ENCODE measurements at places on chromosomes 6 and 20.

DNA sequence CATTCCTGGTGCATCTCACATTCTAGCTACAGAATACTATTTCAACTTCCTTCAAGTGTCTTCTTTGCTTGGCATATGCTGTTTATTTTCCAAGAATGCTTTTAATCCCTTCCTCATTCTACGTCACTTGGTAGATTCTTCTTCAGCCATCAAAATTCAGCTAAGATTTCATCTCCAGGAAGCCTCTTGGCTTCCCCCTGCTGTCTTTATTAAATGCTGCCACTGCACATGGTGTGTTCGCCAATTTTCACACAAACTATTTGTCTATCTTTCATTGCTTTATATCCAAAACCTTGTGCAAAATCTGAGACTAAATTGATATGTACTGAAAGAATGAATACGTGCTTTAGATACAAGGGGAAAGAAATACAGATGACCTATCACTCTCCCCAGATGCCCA, 253.0 kb downstream of the RFPL4B start:
- no peaks in the 10 kb centered on the region for H3K27me3 ChIP-seq
- H3K27ac ChIP-seq: no peak overlapping the region
- H3K36me3 ChIP-seq: no peaks in the 10 kb centered on the region

DNA sequence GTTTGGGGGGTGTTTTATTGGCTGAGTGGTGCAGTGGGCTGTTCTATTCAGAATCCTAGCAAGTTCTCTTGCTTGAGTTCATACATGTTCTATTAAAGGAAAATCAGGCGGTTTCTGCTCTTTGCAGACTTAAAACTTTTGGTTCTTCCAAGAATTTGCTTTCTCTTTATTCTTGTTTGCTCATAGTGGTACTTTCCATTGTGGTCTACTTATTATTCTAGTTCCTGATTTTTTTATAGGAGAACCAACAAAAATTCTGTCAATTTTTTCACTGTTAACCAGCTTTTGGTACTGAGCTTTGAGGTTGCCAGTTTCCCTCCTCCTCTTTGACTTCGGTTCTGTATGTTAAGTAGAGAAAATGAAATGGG, 6.7 kb downstream of the AFDN start:
- H3K4me3 ChIP-seq: no peak overlapping the region
- DNase-seq: no peak
- H3K36me3 ChIP-seq: no peaks in the 10 kb centered on the region
- H3K27me3 ChIP-seq: no peaks in the 10 kb centered on the region

GRCh38 chr6:131175564-131175963, 40.3 kb downstream of the AKAP7 start:
- H3K4me1 ChIP-seq: no peaks in the 10 kb centered on the region
- no peaks in the 10 kb centered on the region for H3K36me3 ChIP-seq
- H3K27me3 ChIP-seq: no peaks in the 10 kb centered on the region
- DNase-seq: no peak
- H3K27ac ChIP-seq: no peak overlapping the region

DNA sequence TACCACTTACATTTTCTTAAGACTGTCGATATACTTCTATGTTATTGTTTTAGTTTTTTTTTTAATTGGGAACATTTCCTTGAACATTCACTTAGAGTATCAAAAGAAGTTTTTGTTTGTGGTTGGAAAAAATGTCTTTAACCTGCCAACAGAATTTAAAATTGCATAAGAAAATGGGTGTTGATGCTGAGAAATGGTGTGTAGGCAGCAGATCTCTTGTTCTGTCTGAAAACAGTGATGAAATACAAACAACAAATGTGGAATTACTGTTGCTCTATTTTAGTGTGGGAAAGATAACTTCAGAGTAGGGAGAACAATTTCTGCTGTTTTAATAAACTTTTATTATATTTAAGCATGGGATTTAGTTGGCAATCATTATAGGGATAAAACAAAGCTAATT, 293.5 kb downstream of the CDKAL1 start:
- no peaks in the 10 kb centered on the region for H3K27me3 ChIP-seq
- no peak for DNase-seq
- no peaks in the 10 kb centered on the region for H3K36me3 ChIP-seq
- H3K4me1 ChIP-seq: no peaks in the 10 kb centered on the region
- no peak overlapping the region for H3K4me3 ChIP-seq

- H3K36me3 ChIP-seq: no peaks in the 10 kb centered on the region
- H3K27ac ChIP-seq: no peak overlapping the region
- no peaks in the 10 kb centered on the region for H3K27me3 ChIP-seq
- H3K4me1 ChIP-seq: no peaks in the 10 kb centered on the region
- H3K4me3 ChIP-seq: no peak overlapping the region
Measured at GRCh38 chr20:62420846-62421715, 6.3 kb downstream of the RBBP8NL start.

GRCh38 chr6:133254552-133255228, 13.5 kb downstream of the EYA4 start:
- H3K27ac ChIP-seq: no peak overlapping the region
- no peak for DNase-seq
- H3K27me3 ChIP-seq: no peaks in the 10 kb centered on the region
- H3K4me1 ChIP-seq: no peaks in the 10 kb centered on the region
- H3K4me3 ChIP-seq: no peak overlapping the region

GRCh38 chr6:14366872-14367271, 249.3 kb downstream of the CD83 start:
- no peak overlapping the region for H3K4me3 ChIP-seq
- H3K27ac ChIP-seq: no peak overlapping the region
- H3K27me3 ChIP-seq: no peaks in the 10 kb centered on the region

- H3K4me3 ChIP-seq: no peak overlapping the region
- DNase-seq: no peak
- no peaks in the 10 kb centered on the region for H3K27me3 ChIP-seq
- H3K4me1 ChIP-seq: no peaks in the 10 kb centered on the region
- H3K27ac ChIP-seq: no peak overlapping the region
- no peaks in the 10 kb centered on the region for H3K36me3 ChIP-seq
Measured at GRCh38 chr20:15818651-15819071, 754.6 kb downstream of the KIF16B start.

DNA sequence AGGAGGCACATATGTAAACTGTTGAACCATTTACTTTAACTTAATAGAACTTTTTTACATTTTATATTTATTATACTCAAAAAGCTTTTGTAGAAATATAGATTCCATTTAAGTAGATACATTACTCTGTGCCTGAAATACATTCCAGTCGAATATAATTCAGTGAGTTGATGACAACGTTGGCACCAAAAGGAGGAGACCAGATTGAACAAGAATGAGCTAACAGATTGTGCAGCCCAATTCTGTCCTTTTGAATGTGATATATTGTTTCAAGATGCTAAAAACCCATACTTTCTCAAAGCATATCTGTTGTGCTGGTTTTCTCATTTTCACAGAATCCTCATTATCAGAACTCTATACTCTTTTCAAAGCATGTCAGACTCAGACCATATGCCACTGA, 147.4 kb upstream of the SIM1 start:
- DNase-seq: peak; percentile 85
- no peaks in the 10 kb centered on the region for H3K4me1 ChIP-seq
- H3K36me3 ChIP-seq: no peaks in the 10 kb centered on the region
- H3K4me3 ChIP-seq: no peak overlapping the region
- H3K27me3 ChIP-seq: no peaks in the 10 kb centered on the region

- no peaks in the 10 kb centered on the region for H3K27me3 ChIP-seq
- H3K4me3 ChIP-seq: no peak overlapping the region
- H3K4me1 ChIP-seq: peaks cover 5% of the 10 kb centered on the region
- H3K36me3 ChIP-seq: peaks cover 2% of the 10 kb centered on the region
- no peak overlapping the region for H3K27ac ChIP-seq
- peak; percentile 79 for DNase-seq
Measured at GRCh38 chr6:16717275-16717942, 43.9 kb downstream of the ATXN1 start.

DNA sequence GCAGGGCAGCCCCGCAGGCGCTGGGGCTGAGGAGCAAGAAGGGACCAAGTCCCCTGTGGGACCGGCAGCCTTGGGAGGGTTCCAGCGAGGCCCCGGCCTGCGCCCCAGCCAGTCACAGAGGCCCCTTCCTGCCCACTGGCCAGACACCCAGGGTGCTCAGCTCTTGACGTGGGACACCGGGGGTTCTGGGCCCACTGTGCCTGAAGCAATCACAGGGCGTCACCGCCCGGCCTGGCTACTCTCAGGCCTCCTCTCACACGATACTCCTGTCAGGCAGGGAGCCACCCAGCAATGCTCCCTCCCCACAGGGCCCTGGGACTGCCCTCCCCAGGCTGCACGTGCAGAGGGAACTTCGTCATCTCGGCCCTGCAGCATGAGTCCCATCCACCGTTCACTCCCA, 14.5 kb downstream of the TAF4 start:
- H3K27me3 ChIP-seq: no peaks in the 10 kb centered on the region
- no peak overlapping the region for H3K27ac ChIP-seq
- no peak overlapping the region for H3K4me3 ChIP-seq
- peaks cover 44% of the 10 kb centered on the region for H3K4me1 ChIP-seq
- no peak for DNase-seq

DNA sequence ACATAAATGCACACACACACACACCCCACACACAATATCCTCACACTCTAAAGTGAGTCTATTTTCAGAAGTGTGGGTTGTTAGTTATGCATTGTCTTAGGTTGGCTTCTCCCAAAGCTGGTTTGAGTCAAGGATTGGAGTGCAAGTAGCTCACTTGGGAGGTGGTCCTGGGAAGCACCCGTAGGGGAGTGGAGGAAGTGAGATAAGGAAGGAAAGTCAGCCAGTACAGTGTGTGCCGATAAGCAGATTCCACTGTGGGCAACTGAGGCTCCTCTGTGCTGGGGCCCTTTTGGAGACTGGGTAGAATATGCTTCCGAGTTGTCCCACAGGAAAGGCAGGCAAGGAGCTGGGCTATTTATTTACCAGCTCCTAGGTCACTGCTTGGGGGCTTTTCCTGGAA, 67.2 kb downstream of the PLCB4 start:
- DNase-seq: no peak
- no peaks in the 10 kb centered on the region for H3K27me3 ChIP-seq
- no peak overlapping the region for H3K4me3 ChIP-seq

DNA sequence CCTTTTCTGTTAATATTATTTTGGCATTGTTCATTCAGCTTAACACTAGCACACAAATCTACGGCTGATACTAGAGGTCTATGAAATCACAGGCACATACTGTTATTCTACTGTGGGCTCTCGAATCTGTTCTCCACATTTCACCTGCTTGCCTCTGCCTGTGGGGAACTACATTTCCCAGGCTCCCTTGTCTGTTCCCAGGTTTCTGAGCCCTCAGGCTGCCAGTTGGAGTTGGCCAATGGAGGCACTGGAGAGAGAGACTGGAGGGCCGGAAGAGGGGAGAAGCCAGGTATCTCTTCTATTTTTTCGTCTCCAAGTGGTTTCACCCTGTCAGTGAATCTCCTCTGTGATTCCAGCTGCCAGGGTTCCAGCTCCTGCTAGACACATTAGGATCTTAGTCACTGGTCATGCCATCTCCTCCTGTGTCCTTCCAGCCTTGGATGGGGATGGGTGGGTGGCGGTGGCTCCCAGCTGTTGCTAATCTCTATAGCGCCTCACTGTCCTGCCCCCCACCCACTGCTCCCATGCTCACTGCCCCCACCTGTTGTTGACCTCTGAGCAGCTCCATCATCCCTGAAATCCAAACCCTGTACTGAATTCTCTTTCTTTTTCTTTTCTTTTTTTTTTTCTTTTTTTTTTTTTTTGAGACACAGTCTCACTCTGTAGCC, 188.2 kb downstream of the LRFN2 start:
- H3K4me3 ChIP-seq: no peak overlapping the region
- H3K4me1 ChIP-seq: no peaks in the 10 kb centered on the region
- DNase-seq: no peak
- no peak overlapping the region for H3K27ac ChIP-seq
- H3K27me3 ChIP-seq: no peaks in the 10 kb centered on the region
- H3K36me3 ChIP-seq: no peaks in the 10 kb centered on the region

- no peaks in the 10 kb centered on the region for H3K27me3 ChIP-seq
- H3K4me3 ChIP-seq: no peak overlapping the region
- peaks cover under 1% of the 10 kb centered on the region for H3K36me3 ChIP-seq
- H3K4me1 ChIP-seq: peaks cover 74% of the 10 kb centered on the region
- H3K27ac ChIP-seq: peak overlapping the region; percentile 87
Measured at GRCh38 chr6:43123461-43124314, 47.4 kb upstream of the SRF start.
